ENCODE measurements at places on chromosomes 3 and 15.

GRCh38 chr15:62059108-62059815 is 985 bp downstream of the VPS13C start:
- peaks cover 21% of the 10 kb centered on the region for H3K4me1 ChIP-seq
- no peaks in the 10 kb centered on the region for H3K27me3 ChIP-seq
- peak overlapping the region; percentile 83 for H3K4me3 ChIP-seq
- no peak for DNase-seq
- peak overlapping the region; percentile 60 for H3K27ac ChIP-seq

- H3K4me1 ChIP-seq = peaks cover 37% of the 10 kb centered on the region
- no peak for DNase-seq
- no peaks in the 10 kb centered on the region for H3K36me3 ChIP-seq
- no peak overlapping the region for H3K27ac ChIP-seq
Observed at GRCh38 chr15:39285071-39285470, 295.8 kb upstream of the THBS1 start.

GRCh38 chr15:35181538-35181937 is 96.4 kb upstream of the NANOGP8 start:
- H3K4me3 ChIP-seq = no peak overlapping the region
- no peaks in the 10 kb centered on the region for H3K27me3 ChIP-seq
- no peak for DNase-seq
- no peaks in the 10 kb centered on the region for H3K4me1 ChIP-seq

GRCh38 chr15:42593143-42593542 is 17.7 kb downstream of the STARD9 start:
- H3K27ac ChIP-seq = no peak overlapping the region
- H3K27me3 ChIP-seq = no peaks in the 10 kb centered on the region
- H3K36me3 ChIP-seq = no peaks in the 10 kb centered on the region
- no peak overlapping the region for H3K4me3 ChIP-seq
- DNase-seq = no peak

- H3K27me3 ChIP-seq = no peaks in the 10 kb centered on the region
- no peak overlapping the region for H3K4me3 ChIP-seq
- DNase-seq = no peak
- H3K27ac ChIP-seq = no peak overlapping the region
- no peaks in the 10 kb centered on the region for H3K36me3 ChIP-seq
Observed at GRCh38 chr3:192038726-192039125, 577.8 kb downstream of the PYDC2 start.

- no peaks in the 10 kb centered on the region for H3K36me3 ChIP-seq
- H3K27me3 ChIP-seq = no peaks in the 10 kb centered on the region
- H3K4me3 ChIP-seq = no peak overlapping the region
- H3K4me1 ChIP-seq = peaks cover 26% of the 10 kb centered on the region
- no peak for DNase-seq
Observed at GRCh38 chr15:33292717-33293307, 18.0 kb upstream of the RYR3 start.

- no peaks in the 10 kb centered on the region for H3K27me3 ChIP-seq
- no peak overlapping the region for H3K27ac ChIP-seq
- H3K36me3 ChIP-seq = no peaks in the 10 kb centered on the region
- H3K4me3 ChIP-seq = no peak overlapping the region
Observed at GRCh38 chr3:77096966-77097890, 57.3 kb downstream of the ROBO2 start.

GRCh38 chr15:96462768-96463750 is 132.6 kb downstream of the NR2F2 start:
- H3K4me1 ChIP-seq = no peaks in the 10 kb centered on the region
- H3K4me3 ChIP-seq = no peak overlapping the region
- H3K27me3 ChIP-seq = no peaks in the 10 kb centered on the region
- H3K27ac ChIP-seq = no peak overlapping the region
- no peaks in the 10 kb centered on the region for H3K36me3 ChIP-seq
- no peak for DNase-seq
